ENCODE measurements at places on chromosomes 1 and 21.

DNA sequence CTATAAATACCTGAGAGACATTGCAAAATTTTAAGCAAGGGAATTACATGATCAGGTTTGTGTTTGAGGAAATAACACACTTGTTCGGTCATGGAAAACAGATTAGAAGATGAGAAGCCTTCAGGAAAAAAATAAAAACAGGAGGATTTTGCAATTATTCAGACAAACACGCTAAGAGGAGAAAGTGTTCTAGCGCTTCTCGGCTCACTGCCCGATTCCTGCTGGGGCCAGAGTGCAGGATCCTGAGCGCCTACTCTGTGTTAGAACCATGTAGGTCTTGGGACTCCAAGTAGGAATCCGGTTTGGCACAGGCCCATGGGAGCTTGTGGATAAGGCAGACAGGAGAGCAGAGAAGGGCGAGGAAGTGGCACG, 8.1 kb upstream of the PRELP start:
- DNase-seq, result no peak

GRCh38 chr21:44021064-44021463, 9.0 kb downstream of the TRAPPC10 start:
- no peak for DNase-seq

DNA sequence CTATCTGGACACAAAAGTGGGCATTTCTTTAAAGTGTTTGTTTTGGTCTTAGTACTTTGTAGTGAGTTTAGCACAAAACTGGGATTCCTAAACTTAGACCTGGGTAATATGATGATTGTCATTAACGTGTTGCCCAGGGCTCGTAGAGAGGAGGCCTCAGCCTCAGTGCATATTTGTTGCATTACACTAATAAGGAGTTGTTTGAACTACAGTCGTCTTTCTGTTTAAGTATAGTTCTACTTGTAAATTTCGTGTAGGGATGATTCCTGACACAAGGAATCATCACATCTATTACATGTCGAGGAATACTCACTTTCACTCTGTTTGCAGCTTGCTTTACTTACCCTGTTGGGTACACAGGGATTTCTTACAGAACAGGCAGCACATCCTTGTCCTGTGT, 85.0 kb downstream of the PRDM2 start:
- DNase-seq, result no peak

- DNase-seq, result no peak
These were observed 2.2 kb downstream of the CACNA1E start for GRCh38 chr1:181485287-181486097.

DNA sequence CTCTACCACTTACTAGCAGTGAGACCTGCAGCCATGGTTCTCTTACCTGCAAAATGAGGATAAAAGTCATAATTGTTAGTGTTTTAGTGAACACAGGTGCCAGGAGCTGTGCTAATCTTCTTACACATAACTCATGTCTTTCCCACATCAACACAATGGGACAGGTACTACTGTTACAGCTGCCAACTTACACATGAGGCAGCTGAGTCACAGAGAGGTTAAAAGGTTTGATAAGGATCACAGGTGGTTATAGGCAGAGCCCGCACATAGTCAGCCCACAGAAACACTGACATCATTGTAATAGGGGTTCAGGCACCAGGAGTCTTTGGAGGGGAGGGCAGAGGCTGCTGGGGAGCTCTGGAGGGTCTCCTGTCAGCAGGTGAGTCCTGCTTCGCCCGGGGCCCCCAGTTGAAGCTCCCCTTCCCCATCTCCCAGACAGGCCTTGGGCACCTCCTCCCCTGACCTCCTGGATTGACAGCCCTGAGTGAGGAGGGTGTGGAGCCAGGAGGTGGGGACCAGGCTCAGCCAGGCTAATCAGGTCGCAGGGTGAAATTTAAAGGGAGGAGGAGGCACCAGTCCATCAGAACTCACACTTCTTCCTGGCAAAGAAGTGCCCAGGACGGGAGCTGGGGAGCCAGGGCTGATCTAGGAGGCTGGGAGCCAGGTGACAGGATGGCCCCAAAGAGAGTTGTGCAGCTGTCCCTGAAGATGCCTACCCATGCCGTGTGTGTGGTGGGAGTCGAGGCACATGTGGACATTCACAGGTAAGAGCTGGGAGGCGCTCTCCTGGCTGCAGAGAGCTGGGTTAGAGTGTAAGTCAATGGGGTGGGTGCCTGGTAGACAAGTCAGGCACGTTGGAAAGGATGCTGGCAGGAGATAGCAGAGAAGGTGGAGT, at the start of gene PADI1:
Gene PADI1, plus strand, starts transcription at position 583 of the 895 bp plus-strand sequence. Its CDS starts 90 bp downstream, at position 673.
- no peak for DNase-seq

DNA sequence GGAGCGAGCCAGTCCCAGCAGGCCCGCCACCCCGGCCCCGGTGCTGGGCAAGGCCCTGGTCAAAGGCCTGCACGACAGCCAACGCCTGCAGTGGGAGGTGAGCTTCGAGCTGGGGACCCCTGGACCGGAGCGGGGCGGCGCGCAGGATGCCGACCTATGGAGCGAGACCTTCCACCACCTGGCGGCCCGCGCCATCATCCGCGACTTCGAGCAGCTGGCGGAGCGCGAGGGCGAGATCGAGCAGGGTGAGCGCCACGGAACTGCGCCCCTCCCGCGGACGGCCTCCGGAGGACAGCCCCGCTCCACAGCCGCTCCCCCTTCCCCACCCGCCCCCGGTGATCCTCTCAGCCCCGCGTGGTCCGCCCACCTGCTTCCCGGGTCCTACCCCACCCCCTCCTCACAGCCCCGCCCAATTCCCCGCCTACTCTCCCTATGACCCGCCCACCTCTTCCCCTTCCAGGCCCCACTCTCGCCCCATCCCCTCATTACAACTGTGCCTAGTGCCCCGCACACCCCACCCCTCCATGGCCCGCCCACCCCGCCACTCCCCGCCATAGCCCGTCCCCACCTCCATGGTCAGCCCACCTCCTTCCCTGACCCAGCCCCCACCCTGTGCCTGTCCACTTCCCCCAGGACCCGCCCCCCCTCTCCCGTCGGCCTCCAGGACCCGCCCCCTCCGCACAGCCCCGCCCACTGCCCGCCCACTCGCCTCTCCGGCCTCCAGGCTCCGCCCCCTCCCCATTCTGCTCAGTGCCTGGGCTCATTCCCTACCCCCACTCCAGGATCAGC, 52.7 kb downstream of the VWA5B1 start:
- DNase-seq, result no peak

- no peak for DNase-seq
These were observed 44.7 kb downstream of the TNNT2 start for GRCh38 chr1:201332616-201333335.

Data from stimulated activated CD8-positive, alpha-beta memory T cell treated with anti-CD3 and anti-CD28 coated beads, Interleukin-4, amount 100 ng/mL, for 4 hours (primary cell).